Bladder microvascular endothelial cell (primary cell): ENCODE measurements at places on chromosomes 6 and 20. TPM values are rescaled to one million over a fixed set of nuclear protein-coding genes. Genes with fewer than 3 reads are reported as not detected.

The SNAP91 gene
- total RNA-seq: 0.50 TPM in 1 of 2 replicates, not detected in the other

The EGFL8 gene
- 0.81 and 2.0 TPM in 2 replicates for total RNA-seq

The GPR63 gene
- under 0.01 and 0.13 TPM in 2 replicates for total RNA-seq

The MYT1 gene
- not detected in 2 replicates for total RNA-seq

The PPP1R14C gene
- not detected in 2 replicates for total RNA-seq

The FAM83D gene
- 22.5 and 25.2 TPM in 2 replicates for total RNA-seq

The EPHA7 gene
- total RNA-seq: 0.13 and 0.16 TPM in 2 replicates

The GATA5 gene
- total RNA-seq: not detected in 2 replicates

The SLC26A8 gene
- not detected in 2 replicates for total RNA-seq

The C6orf58 gene
- total RNA-seq: under 0.01 and 0.50 TPM in 2 replicates

The SIRT5 gene
- total RNA-seq: 7.1 and 8.2 TPM in 2 replicates

The HCRTR2 gene
- total RNA-seq: not detected in 2 replicates

The HLA-DRB1 gene
- total RNA-seq: 4.2 and 55.4 TPM in 2 replicates

The ULBP2 gene
- 4.7 TPM in 2 replicates for total RNA-seq

The TREM2 gene
- not detected in 2 replicates for total RNA-seq

The GPLD1 gene
- total RNA-seq: 0.06 TPM in 1 of 2 replicates, not detected in the other
